ENCODE measurements at places on chromosomes 12 and 14. TPM values are rescaled to one million over a fixed set of nuclear protein-coding genes. Genes with fewer than 3 reads are reported as not detected.

IPO8 gene
- total RNA-seq: 45.4 TPM

DNA sequence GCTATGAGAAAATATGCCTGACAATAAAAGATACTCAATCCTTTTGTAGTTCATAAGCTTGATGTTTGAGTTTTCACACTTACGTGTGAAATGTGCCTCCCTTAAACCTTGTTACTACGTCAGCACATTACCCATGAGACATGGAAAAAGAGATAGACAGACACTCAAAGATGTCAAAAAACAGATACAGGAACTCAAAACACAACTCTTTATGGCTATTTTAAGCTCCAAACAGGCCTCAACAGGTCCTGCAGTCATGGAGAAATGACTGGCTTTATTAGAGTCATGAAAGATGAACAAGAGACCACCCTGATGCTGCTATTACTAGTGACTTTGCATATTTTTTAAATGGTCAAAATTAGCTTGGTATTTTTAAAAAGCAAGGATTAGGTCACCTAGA lies 184.5 kb downstream of the MON2 start:
- no peak for DNase-seq

- no peak for DNase-seq
These were observed 22.1 kb downstream of the PSMC1 start for GRCh38 chr14:90278199-90279175.

EMP1 gene
- total RNA-seq: 30.7 TPM

GRCh38 chr14:98957211-98958047 lies 314.6 kb downstream of the BCL11B start:
- DNase-seq: no peak

NXPH4 gene
- 75.4 TPM for total RNA-seq

GRCh38 chr12:113874999-113875561 lies 91.0 kb downstream of the RBM19 start:
- peak; percentile 90 for DNase-seq

PRIMA1 gene
- not detected for total RNA-seq

AKAP3 gene
- total RNA-seq: 0.65 TPM

DNA sequence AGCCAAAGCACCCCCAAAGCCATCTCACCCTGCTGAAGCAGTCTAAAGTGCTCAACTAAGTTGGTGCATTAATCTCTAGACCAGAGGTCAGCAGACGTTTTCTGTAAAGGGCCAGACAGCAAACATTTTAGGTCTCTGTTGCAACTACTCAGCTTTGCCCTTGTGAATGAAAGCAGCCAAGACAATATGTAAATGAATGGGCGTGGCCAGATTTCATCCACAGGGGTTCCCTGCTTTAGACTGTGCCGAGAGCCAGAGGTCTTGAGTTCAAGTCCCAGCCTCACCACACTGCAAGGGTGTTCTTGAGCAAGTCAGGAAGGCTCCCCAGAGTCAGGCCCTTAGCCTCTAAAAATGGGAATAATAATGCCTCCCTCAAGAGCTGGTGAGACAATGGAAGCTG lies 166.2 kb downstream of the CHST11 start:
- no peak for DNase-seq

DTX1 gene
- total RNA-seq: not detected

GRCh38 chr14:36222952-36223468 lies 46.5 kb upstream of the PTCSC3 start:
- no peak for DNase-seq

DNA sequence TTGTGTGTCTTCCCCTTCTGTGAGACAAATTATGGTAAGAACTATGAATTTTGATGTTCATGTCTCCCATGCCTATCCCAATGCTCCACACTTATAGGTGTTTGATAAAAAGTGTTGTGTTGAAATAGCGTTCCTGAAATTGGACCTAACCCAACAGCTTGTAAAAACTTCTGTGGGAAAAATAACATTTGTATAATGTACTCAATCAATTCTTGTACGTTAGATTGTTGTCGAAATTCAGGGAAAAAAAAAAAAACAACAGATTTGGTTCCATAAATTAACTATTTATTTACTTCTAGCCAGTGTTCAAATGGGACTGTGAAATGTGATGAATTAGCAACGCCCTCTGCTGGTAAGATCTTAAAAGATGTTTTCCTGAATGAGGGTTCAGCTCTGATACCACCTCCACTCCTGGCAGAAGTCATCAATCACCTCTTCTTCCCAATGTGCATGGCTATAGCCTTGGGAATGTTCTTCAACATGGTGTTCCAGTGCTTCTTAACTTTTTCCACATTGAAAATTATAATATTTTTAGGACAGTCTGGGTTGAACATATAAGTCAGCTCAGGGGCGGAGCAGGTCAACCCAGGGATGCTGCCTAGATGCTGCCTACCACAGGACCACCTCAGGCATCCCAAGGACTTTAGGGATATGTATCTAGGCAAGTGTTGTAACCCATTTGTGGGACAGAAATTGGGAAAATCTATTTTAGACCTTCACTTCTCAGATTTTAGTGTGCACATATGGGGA lies 170.6 kb downstream of the OTOGL start:
- DNase-seq: no peak

DEPDC4 gene
- 1.6 TPM for total RNA-seq

RILPL1 gene
- total RNA-seq: 39.5 TPM

- no peak for DNase-seq
These were observed 4.5 kb downstream of the RPS26 start for GRCh38 chr12:56046027-56046780.
